ENCODE measurements at places on chromosomes 2 and 18.

GRCh38 chr2:161954103-161954502, 119.9 kb downstream of the DPP4 start:
- DNase-seq: no peak

- DNase-seq: no peak
Observed at GRCh38 chr2:101556033-101556459, 81.1 kb upstream of the RFX8 start.

GRCh38 chr2:101902169-101902568, 89.6 kb upstream of the IL1R2 start:
- DNase-seq: no peak

DNA sequence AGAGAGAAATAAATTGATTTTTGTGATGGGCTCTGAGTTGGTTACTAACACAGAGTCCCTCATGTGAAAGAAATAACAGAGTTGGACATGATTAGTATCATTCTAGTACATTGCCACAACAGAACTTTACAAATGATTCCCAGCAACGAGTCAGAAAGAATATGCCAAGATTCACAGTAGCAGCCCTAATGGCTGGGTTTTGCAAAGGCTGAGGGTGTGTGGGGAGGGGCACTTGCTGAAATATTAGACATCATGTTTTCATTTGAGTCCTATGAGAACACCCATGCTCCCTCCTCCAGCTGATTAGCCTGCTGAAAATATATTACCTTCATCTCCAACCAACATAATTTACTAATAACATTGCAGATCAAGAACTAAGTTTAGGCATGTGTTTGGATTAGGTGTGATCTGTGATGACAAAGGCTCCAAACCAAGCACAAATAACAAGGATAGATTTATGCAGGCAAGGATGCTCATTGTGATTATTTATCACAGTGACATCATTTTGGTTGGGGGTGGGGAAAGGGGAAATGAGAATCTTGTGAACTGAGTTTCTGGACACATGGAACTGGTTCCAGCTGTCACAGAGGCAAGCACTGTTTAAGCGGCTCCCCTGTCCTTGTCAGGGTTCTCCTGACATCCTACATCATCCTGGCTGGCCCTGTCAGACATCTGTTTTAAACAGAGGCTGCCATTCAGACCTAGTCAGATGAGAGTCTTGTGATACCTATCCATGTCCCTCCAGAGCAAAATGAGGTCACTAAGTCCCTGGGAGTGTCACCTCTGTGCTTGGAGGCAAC, 205.8 kb upstream of the NCKAP5 start:
- no peak for DNase-seq

DNA sequence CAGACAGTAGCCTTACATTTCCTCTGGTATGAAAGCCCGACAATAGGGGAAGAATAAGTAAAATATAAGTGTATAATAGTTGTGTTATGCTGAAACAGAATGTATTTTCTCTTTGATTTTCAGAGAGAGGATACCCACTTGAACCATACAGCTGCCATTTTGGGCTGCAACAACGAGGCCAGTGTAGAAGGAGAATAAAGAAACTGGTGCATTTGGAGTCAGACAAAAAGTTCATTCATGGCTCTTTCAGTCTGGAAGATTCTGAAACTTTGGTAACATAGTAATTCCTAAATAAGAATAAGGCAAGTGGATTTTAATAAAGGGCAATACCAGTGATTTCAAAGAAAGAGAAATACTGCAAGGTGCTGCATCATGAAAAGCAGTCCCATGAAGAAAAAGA, 610.9 kb downstream of the LRP1B start:
- DNase-seq: no peak
